ENCODE measurements at places on chromosomes 7 and 10. TPM values are rescaled to one million over a fixed set of nuclear protein-coding genes. Genes with fewer than 3 reads are reported as not detected.

The ACTR3C gene
- 7.0 TPM for total RNA-seq

The ADCYAP1R1 gene
- not detected for total RNA-seq

The SLC18A2 gene
- total RNA-seq: not detected

The PAPOLB gene
- total RNA-seq: not detected

The MGAM2 gene
- not detected for total RNA-seq

The ANKRD2 gene
- not detected for total RNA-seq

The UBN2 gene
- total RNA-seq: 12.0 TPM

The SEM1 gene
- 43.3 TPM for total RNA-seq

The HIP1 gene
- total RNA-seq: 5.4 TPM

The CPEB3 gene
- 3.0 TPM for total RNA-seq

The SLC13A4 gene
- not detected for total RNA-seq

The HEPACAM2 gene
- total RNA-seq: not detected

The CACNB2 gene
- not detected for total RNA-seq

The LRRC4 gene
- not detected for total RNA-seq

The TMEM140 gene
- total RNA-seq: 36.5 TPM

The FAM221A gene
- 6.3 TPM for total RNA-seq

Data from activated CD4-positive, alpha-beta memory T cell treated with anti-CD3 and anti-CD28 coated beads, Interleukin-2, amount 10 ng/mL, durations not matched to agents 7 days and 5 days (primary cell).